ENCODE measurements at places on chromosomes 13 and 19.

DNA sequence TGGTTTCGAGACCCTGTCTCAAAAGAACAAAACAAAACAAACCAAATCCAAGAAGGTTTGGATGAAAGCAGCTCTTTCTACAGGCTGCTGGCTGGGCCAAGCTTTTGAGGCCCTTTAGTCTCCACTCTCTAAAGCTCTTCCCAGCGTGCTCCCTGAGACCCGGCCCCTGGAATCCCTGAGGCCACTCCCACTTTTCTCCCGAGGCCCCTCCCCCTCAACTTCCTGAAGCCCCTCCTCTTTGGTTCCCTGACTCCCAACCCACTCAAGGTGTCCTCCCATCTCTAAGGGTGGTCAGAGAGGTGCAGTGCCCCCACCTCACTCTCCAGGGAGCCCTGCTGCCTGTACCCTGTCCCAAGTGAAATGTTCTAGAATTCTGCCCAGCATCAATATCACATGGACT, 10.6 kb downstream of the ERICH6B start:
- H3K4me1 ChIP-seq: no peaks in the 10 kb centered on the region
- no peak overlapping the region for H3K27ac ChIP-seq
- H3K27me3 ChIP-seq: no peaks in the 10 kb centered on the region
- no peak overlapping the region for H3K4me3 ChIP-seq

- H3K4me1 ChIP-seq: peaks cover 4% of the 10 kb centered on the region
- no peak overlapping the region for H3K4me3 ChIP-seq
- no peak overlapping the region for H3K27ac ChIP-seq
- H3K27me3 ChIP-seq: no peaks in the 10 kb centered on the region
- H3K36me3 ChIP-seq: peaks cover 72% of the 10 kb centered on the region
- no peak for DNase-seq
Observed at GRCh38 chr13:110216398-110217041, 90.4 kb downstream of the COL4A1 start.

- no peak overlapping the region for H3K27ac ChIP-seq
- H3K36me3 ChIP-seq: no peaks in the 10 kb centered on the region
- no peaks in the 10 kb centered on the region for H3K27me3 ChIP-seq
- H3K4me1 ChIP-seq: peaks cover 18% of the 10 kb centered on the region
Observed at GRCh38 chr19:30692879-30693503, 320.8 kb downstream of the ZNF536 start.

DNA sequence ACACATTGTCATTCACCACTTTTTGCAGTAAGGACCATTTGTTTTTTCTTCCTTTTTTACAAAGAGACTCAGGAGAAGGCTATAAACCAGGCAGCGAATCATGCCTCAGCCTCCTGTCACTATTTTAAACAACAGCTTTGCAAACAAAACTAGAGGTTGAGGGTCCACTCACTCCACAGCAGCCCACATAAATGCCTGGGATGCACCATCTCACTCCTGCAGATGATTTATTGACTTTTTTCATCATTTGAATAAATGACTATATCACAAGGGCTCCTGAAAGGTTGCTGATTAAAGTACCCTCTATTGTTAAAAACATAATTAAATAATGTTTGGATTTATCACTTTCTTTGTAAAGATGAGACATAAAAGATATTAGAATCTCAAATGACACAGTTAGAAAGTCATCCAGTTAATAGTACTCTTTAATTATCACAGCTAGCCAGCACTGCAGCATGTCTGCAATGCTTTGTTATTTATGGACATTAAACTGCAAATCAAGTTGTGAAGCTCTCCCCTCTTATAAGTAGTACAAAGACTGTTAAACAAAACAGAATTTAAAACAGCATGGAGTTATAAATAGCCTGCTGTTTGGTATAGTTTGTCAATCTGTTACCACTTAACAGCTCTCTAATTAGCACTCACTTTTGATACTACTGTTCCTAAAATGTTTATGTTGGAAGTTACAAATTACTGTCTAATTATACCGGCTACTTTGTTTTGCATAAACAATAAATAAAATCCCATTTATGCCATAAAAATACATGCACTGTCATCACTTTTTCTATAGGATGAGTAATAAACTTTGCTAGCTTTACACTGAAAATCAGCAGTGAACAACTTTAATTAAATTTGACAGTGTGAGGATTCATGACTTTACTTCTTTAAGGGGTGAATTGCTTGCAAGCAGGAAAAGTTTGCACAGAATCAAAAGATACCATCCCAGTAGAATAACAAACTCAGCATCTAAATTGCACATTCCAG, 853.2 kb downstream of the UQCRFS1 start:
- no peak overlapping the region for H3K27ac ChIP-seq
- no peak overlapping the region for H3K4me3 ChIP-seq
- H3K27me3 ChIP-seq: no peaks in the 10 kb centered on the region
- no peaks in the 10 kb centered on the region for H3K36me3 ChIP-seq
- H3K4me1 ChIP-seq: no peaks in the 10 kb centered on the region

DNA sequence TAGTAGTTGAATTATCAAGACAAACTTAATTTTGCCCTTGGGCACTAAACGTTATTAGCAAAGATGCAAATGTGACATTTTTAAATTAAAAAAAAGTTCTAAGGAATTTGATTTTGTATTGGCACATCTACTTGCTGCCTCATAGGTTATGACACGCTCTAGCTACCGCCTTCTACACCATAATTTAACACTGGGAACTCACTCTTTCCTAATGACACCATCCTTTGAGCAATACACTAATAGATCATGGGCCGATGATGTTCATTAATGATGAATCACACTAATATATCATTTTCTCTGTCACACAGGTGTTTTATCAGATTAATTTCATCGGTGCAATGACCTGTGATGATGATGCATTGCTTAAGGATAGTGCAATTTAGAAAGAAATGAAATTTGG, 528.8 kb upstream of the PCDH9 start:
- no peak for DNase-seq
- H3K27me3 ChIP-seq: no peaks in the 10 kb centered on the region
- peaks cover 6% of the 10 kb centered on the region for H3K4me1 ChIP-seq
- H3K4me3 ChIP-seq: no peak overlapping the region
- H3K27ac ChIP-seq: no peak overlapping the region

DNA sequence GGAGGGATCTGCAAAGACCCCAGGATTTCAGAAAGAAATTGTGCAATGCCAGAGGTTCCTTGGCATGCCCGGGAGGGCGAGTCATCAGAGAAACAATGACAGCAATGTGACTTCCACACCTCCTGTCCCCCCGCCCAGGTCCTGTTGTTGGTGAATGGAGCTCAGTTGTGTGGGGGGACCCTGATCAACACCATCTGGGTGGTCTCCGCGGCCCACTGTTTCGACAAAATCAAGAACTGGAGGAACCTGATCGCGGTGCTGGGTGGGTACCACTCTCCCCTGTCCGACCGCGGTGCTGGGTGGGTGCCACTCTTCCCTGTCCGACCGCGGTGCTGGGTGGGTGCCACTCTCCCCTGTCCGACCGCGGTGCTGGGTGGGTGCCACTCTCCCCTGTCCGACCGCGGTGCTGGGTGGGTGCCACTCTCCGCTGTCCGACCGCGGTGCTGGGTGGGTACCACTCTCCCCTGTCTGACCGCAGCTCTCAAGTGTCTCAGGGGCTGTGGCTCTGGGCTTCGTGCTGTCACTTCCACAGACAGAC, 5.2 kb upstream of the F10 start:
- H3K4me1 ChIP-seq: peaks cover 4% of the 10 kb centered on the region
- no peak overlapping the region for H3K4me3 ChIP-seq
- no peak overlapping the region for H3K27ac ChIP-seq
- DNase-seq: no peak
- no peaks in the 10 kb centered on the region for H3K36me3 ChIP-seq

- peaks cover 39% of the 10 kb centered on the region for H3K36me3 ChIP-seq
- H3K27me3 ChIP-seq: no peaks in the 10 kb centered on the region
- H3K4me3 ChIP-seq: peak overlapping the region; percentile 85
- DNase-seq: no peak
- H3K27ac ChIP-seq: no peak overlapping the region
- H3K4me1 ChIP-seq: no peaks in the 10 kb centered on the region
Observed at GRCh38 chr19:12093777-12094176, 29.2 kb downstream of the ZNF844 start.

GRCh38 chr13:25746131-25746530, 305.7 kb downstream of the SHISA2 start:
- no peaks in the 10 kb centered on the region for H3K4me1 ChIP-seq
- no peak overlapping the region for H3K27ac ChIP-seq
- DNase-seq: no peak
- no peak overlapping the region for H3K4me3 ChIP-seq

GRCh38 chr19:49453757-49454240, 774 bp downstream of the ALDH16A1 start:
- H3K4me3 ChIP-seq: peak overlapping the region; percentile 84
- H3K27ac ChIP-seq: peak overlapping the region; percentile 78
- no peaks in the 10 kb centered on the region for H3K27me3 ChIP-seq
- peaks cover 22% of the 10 kb centered on the region for H3K36me3 ChIP-seq
- H3K4me1 ChIP-seq: no peaks in the 10 kb centered on the region
- no peak for DNase-seq

DNA sequence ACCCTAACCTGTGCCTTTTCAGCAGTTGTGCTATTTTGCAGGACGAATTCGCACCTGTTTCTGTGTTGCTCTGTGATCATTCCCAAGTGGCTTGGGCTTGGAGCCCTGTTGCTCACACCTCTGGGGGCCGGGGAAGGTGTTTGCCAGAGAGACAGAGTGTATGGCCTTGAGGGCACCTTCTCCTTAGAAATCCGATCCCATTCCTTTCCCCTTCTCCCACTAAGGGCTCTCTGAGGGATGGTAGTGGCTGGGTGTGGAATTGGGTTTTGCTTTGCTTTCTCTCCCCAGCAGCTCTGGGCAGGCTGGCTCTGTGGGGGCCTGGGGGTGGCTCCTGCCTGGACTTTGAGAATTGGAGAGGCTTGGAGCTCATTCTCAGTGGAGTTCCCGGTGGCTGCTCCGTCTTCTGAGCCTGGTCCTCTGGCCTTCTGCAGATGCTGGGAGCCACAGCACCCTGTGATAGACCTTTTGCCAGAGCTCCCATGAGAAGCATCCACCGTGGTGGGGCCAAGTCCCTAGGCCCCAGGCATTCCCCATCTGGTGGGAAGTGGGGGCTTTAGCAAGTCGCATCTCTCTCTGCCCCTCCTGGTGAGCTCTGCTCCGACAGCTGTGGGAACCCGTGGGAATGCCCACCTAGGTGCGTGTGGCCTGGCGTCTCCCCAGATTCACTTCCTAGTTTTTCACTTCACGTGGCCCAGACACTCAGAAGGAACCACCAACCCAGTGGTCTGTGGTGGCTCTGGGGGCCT, 26.1 kb downstream of the ATP11A start:
- no peaks in the 10 kb centered on the region for H3K27me3 ChIP-seq
- H3K4me1 ChIP-seq: peaks cover 11% of the 10 kb centered on the region
- H3K36me3 ChIP-seq: peaks cover 4% of the 10 kb centered on the region

GRCh38 chr13:98216711-98217285, 39.7 kb upstream of the RNF113B start:
- DNase-seq: no peak
- H3K4me3 ChIP-seq: no peak overlapping the region
- peaks cover 90% of the 10 kb centered on the region for H3K36me3 ChIP-seq
- no peaks in the 10 kb centered on the region for H3K4me1 ChIP-seq

GRCh38 chr19:41392775-41393174, 4.4 kb downstream of the EXOSC5 start:
- H3K27me3 ChIP-seq: no peaks in the 10 kb centered on the region
- peaks cover 15% of the 10 kb centered on the region for H3K36me3 ChIP-seq
- no peak overlapping the region for H3K4me3 ChIP-seq
- no peak overlapping the region for H3K27ac ChIP-seq
- no peaks in the 10 kb centered on the region for H3K4me1 ChIP-seq

DNA sequence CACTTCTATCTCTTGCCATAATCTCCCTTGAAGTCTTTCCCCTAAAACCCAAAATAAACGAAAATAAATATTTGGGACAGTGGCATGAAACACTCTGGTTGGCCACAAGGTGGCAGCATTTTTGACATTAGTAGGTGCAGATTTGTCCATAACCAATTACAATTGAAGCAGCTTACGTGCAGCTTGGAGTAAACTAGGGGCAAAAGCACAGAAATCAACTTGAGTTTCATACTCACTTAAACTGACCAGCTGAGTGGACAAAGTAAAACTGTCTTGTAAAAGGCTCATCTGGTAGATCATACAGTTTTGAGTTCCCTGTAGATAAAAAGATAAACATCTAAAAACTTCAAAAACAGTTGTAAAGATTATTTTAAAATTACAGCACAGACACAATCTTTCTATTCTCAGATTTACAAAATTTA, 18.8 kb downstream of the PDCD5 start:
- peaks cover 87% of the 10 kb centered on the region for H3K36me3 ChIP-seq
- no peaks in the 10 kb centered on the region for H3K4me1 ChIP-seq
- no peaks in the 10 kb centered on the region for H3K27me3 ChIP-seq
- peak; percentile 55 for DNase-seq
- H3K27ac ChIP-seq: no peak overlapping the region

GRCh38 chr13:111074826-111075225, 40.3 kb upstream of the ARHGEF7 start:
- no peaks in the 10 kb centered on the region for H3K27me3 ChIP-seq
- no peaks in the 10 kb centered on the region for H3K36me3 ChIP-seq
- no peaks in the 10 kb centered on the region for H3K4me1 ChIP-seq
- no peak overlapping the region for H3K4me3 ChIP-seq

- no peaks in the 10 kb centered on the region for H3K4me1 ChIP-seq
- H3K27ac ChIP-seq: no peak overlapping the region
- H3K36me3 ChIP-seq: no peaks in the 10 kb centered on the region
- H3K27me3 ChIP-seq: no peaks in the 10 kb centered on the region
Observed at GRCh38 chr19:16594131-16594586, 21.9 kb upstream of the SLC35E1 start.

GRCh38 chr19:38224014-38224862, at the start of gene DPF1:
DPF1 (minus strand) TSS chr19:38224222; CDS start chr19:38224142, 80 bp downstream.
- peak within 1 kb of the TSS; percentile 81 for H3K4me3 ChIP-seq
- H3K27me3 ChIP-seq: peaks cover 15% of the 10 kb centered on the region
- H3K27ac ChIP-seq: no peak within 1 kb of the TSS

DNA sequence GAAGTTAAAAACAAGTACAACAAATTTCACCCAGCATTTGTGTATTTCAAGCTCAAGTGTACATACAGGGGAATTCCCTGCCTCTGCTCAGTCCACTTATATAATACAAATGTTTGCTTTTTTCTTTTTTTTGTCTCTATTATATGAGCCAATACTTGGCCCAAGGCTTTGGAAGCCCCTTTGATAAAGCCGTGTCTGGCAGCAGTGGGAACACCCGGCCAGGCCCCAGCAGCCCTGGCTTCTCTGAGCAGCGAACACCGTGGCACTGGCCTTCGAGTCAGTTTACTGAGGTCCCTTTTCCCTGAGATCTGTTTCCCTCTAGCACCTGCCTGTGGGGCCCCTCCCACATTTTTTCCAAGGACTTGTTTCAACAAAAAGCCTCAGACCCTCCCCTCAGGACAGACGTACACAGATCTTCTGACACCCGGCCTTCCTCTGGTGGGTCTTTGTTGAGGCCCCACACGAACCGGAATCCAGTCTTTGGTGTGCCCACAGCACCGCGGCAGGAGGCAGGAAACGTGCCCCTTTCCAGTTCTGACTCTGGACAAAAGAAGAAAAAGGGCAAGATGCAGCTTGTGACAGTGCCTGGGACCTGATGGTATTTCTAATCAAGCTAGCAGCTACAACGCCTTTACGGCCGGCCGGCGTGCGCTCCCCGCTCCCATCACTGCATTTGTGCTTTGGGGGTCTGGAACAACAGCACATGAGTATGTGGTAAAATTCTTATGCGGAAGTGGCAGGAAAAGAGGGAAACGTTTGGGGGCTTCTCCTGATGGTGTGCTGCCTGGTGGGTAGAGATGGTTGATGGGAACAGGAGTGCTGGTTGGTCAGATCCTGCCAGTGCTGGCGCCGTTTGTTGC, 13.8 kb downstream of the SIPA1L3 start:
- H3K4me3 ChIP-seq: no peak overlapping the region
- peaks cover 3% of the 10 kb centered on the region for H3K36me3 ChIP-seq
- no peaks in the 10 kb centered on the region for H3K27me3 ChIP-seq
